ENCODE measurements at places on chromosomes 4 and X. TPM values are rescaled to one million over a fixed set of nuclear protein-coding genes. Genes with fewer than 3 reads are reported as not detected.

ADAM29 gene
- 0.86 TPM for polyA plus RNA-seq

UGT2A1 gene
- not detected for polyA plus RNA-seq

HDX gene
- 5.8 TPM for polyA plus RNA-seq

USP17L12 gene
- not detected for polyA plus RNA-seq

ZNF157 gene
- polyA plus RNA-seq: 0.17 TPM

CFAP47 gene
- polyA plus RNA-seq: not detected

SNX12 gene
- 22.0 TPM for polyA plus RNA-seq

PRPS1 gene
- polyA plus RNA-seq: 30.1 TPM

LPAR4 gene
- 5.2 TPM for polyA plus RNA-seq

PDLIM3 gene
- polyA plus RNA-seq: 24.5 TPM

P2RY10 gene
- not detected for polyA plus RNA-seq

CNKSR2 gene
- polyA plus RNA-seq: 145 TPM

PAGE2B gene
- not detected for polyA plus RNA-seq

AGA gene
- polyA plus RNA-seq: 5.2 TPM

SUPT20HL2 gene
- polyA plus RNA-seq: not detected

SLC26A1 gene
- polyA plus RNA-seq: not detected

RIPPLY1 gene
- not detected for polyA plus RNA-seq

TEX13D gene
- polyA plus RNA-seq: not detected

GLOD5 gene
- polyA plus RNA-seq: 3.0 TPM

IL2 gene
- not detected for polyA plus RNA-seq

CLDN34 gene
- polyA plus RNA-seq: not detected

EPGN gene
- not detected for polyA plus RNA-seq

IBSP gene
- 0.62 TPM for polyA plus RNA-seq

SHROOM4 gene
- polyA plus RNA-seq: not detected

DDIT4L gene
- polyA plus RNA-seq: 1.8 TPM

ADH1A gene
- polyA plus RNA-seq: not detected

HPSE gene
- polyA plus RNA-seq: 12.2 TPM
